ENCODE measurements at places on chromosomes 6 and 20.

DNA sequence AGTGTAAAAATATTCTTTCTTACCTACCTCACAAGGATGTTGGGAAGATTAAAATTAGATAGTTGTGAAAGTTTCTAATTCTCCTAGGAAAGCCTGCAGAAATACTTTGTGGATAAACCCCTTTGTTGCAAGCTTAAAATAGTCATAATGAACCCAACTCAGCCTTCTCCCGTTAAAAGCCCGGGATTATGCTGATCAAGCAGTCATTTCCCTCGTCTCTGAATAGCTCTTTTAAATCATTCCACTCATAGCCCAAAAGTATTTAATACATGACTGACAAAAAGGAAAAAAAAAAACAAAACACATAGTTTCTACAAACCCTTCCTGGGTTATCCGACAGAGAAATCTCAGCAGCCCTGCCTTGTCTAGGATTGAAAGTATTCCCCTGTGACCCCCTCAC, 10.9 kb upstream of the METTL24 start:
- no peak for DNase-seq

GRCh38 chr6:6368684-6369052, 48.2 kb upstream of the F13A1 start:
- DNase-seq, result no peak

DNA sequence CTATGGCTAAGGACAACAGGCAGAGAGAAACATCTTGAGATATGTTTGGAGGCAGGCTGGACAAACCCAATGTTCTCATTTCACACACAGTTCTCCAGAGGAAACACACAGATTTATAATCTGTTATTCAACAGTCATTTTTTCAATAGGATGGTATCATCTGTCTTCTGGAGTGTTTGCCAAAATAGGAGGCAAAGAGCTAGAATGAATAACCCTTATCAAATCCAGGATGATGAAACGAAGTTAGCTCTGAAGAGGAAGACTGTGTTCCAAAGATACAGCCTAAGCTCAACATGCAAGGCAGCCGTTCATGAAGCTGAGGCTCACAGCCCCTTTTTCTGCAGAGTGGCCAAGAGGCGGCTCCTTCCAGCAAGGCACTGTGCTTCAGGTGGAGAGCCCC, 70.8 kb downstream of the PPP1R3G start:
- no peak for DNase-seq

DNA sequence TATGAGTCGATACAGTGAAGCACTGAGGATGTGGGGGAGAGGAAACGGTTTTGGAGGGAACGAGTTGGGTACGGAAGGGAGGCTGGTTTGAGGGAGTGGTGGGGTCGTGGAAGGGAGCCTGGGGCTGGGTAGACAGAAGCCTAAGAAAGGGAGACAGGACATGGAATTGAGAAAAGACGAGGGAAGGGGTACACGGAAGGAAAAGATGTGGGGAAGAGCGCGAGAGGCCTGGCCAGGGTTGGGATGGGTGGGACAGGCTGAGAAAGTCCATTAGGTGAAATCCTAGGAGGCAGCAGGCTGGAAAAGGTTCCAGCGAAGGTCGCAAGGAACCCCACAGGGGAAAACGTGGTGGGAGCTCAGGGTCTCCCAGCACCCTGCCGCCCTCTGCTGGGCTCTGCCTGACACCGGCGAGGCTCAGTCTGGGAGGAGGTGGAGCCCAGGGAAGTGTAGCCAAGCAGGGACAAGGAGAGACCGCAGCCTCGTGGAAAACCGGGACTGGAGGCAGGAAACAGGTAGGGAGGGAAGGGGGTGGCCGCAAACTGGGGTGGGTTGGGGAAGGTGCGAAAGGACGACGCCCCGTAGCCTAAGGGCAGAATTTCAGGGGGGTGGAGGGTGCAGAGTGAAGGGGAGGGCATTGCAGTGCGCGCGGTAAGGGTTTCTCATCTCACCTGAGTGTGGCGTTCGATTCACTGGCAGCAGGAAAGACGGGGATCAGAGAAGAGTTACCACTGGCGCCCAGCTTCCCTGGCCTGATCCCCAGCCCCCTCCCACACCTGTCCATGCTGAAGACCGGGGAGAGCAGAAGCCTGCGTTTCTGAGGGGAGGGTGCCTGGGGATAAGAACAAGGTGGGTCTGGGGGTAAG, 4.3 kb downstream of the GABBR1 start:
- DNase-seq, result peak; percentile 60
